Thyroid gland (tissue), 4 donors: ENCODE measurements at places on chromosomes 6 and 20. TPM values are rescaled to one million over a fixed set of nuclear protein-coding genes. Genes with fewer than 3 reads are reported as not detected.
A peak's percentile ranks its signal among the peaks of the same experiment; 100 is the strongest.

MATN4 gene
- total RNA-seq = 1.2 TPM

CCN6 gene
- total RNA-seq = not detected

CTSZ gene
- 210 TPM for total RNA-seq

DNA sequence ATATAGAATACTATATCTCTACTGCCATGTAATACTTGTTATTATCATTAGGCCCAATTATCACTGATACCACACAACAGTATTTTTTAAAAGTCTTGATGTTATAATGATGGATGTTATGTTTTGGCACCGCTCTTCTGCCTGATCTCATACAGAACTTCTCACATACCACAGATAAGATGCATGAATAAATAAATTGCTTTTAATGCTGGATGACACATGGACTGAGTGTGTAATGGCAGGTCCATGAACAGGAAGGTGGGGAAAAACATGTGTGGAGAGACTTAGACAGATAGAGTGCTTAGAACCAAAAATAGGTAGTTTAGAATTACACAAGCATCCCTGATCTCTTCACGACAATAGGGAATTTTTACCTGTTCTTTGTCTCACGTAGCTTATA is 258.4 kb upstream of the MARCKS start:
- DNase-seq = no peak

GRCh38 chr20:10802236-10802635 is 128.4 kb upstream of the JAG1 start:
- no peak for DNase-seq

DNA sequence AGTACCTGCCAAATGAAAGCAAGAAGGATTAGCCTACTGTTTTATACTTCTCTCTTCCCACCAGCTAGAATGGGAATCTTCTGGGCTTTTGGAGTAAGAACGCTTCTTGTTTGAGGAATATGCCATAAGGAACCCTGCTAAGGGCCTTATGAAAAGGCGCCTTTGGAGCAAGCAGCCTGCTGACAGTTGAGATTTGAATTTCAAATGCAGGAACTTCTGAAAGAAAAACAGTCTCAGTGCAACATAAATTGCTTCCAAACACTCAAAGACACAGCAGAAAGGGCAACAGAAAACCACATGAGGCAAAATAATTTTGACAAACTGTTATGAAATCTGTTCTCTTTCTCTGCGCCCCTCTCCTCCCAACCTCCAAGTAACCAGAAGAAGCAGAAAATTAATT is 149.4 kb upstream of the B3GAT2 start:
- DNase-seq = no peak

GRCh38 chr6:143536866-143537691 is 25.6 kb upstream of the FUCA2 start:
- peak; percentile 59 for DNase-seq

DNA sequence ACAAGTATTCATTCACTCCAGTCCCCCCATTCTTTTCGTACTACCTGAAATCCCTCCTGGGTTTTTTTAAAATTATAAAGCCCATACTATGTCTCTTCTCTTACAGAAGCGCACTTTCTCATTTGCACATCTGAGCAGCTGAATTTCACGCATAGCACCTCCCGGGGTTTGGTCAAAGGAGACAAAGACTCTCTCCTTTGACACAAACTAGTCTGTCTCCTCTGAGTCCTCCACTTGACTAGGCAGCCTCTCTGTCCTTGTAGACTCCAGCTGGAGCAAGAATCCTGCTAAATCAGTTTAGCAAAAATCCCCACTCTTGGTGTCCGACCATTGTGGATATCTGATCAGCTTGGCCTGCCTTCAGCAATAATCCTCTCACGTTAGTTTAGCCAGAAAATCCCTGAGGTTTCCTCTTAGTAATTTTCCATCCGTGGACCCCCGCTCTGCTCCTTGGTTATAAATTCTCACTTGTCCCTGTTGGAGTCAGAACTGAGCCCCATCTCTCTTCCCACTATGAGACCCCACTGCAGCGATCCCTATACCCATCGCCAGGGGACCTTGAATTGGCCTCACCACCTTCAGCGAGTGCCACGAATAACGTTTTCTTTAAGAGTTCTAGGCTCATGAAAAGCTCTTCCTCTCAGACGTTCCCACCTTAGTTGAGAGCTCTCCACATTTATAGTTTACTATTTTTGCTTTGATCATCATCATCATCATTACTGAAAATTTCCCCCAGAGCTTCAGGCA is 29.0 kb downstream of the PDYN start:
- DNase-seq = no peak

DNA sequence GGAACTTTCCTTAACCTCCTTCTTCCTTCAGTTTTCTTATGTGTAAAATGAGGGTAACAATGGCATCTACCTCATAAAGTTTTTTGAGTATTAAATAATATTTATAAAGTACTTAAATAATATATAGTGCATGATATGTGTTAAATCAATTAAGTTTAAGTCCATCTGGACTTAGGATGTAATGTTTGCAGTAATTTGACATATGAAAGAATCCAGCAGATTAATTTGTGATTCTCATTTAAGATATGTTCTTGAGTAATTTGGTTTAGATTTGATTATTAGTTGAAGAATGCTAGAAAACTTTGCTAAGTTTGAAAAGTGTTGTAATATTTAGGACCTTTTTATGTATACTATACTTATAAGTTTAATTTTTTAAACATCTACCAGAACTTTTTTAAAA is 18.1 kb downstream of the KCTD20 start:
- no peak for DNase-seq

DNA sequence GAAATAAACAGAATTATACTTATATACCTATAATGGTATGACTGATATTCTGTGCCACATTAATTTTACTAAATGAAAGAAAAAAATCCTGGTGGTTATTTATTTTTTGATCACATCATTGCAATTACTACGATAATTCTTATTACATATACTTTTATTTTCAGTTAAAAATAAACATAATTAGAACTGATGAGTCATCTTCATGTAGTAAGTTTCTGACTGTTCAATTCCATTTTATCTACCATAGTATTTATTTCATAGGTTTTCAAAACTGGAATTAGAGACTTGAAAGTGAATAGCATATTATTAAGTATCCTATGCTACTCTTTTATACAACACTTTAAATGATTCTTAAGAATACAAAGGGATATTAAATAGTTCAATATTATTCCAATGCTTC is 80.3 kb downstream of the DTNBP1 start:
- DNase-seq = no peak
